H1 (cell line): ENCODE measurements at places on chromosomes 5 and 9. TPM values are rescaled to one million over a fixed set of nuclear protein-coding genes. Genes with fewer than 3 reads are reported as not detected.

DNA sequence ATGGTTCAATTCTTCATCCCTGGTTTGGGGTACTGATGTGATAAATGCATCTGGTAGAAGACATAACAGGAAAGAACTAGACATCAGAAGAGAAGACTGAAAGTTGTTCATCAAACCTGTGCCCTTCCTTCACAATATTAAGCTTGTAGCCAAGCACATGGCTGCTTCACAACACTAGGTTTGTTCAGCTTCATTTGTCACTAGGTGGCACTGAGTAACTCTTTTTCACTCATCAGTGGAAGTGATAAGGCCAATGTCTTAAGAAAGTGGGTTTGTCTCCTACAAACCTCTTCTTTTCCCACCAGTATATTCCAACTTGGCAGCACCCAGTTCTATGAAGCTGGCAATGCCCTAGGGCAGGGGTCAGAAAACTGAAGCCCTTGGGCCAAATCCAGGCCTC, 26.9 kb downstream of the ZNF484 start:
- H3K27ac ChIP-seq, result no peak overlapping the region
- peaks cover 24% of the 10 kb centered on the region for H3K36me3 ChIP-seq
- no peaks in the 10 kb centered on the region for H3K4me1 ChIP-seq
- DNase-seq, result no peak
- H3K27me3 ChIP-seq, result no peaks in the 10 kb centered on the region

Gene CDKN2B
- 0.31 and 0.88 TPM in 2 replicates for total RNA-seq

DNA sequence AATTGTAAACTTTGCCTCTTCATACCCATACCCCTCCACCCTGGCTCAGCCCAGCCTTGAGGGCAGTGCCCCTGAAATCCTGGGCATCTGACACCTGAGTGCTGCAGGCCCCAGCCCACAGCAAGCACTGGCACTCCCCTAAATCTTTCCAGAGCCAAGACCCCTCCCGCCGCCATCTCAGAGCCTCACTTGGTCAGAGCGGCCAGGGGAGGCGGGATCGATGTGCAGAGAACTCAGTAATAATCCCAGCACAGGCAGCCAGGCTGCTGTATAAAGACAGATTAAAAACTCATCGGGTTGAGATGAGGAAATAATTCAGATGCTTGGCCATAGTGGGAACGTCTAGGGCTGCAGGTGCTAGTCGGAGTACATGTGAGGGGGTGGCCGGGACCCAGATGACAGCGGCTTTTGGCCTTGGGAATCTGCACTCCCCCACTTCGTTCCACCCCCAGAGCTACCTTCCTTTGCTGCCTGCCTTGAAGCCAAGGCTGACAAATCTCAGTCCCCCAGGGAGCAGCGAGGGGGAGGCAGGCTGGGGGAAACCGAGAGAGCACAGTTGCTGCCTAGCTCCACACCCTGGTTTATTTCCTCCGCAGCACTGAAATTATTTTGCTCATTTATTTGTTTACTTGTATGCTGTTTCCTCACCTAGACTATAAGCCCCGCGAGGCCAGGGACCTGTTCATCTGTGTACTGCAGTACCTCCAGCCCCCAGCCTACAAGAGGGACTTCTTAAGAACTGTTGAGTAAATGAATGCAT, 19.5 kb upstream of the ARAP3 start:
- H3K36me3 ChIP-seq, result no peaks in the 10 kb centered on the region
- no peak overlapping the region for H3K27ac ChIP-seq
- peaks cover 33% of the 10 kb centered on the region for H3K27me3 ChIP-seq
- peaks cover 6% of the 10 kb centered on the region for H3K4me1 ChIP-seq
- DNase-seq, result no peak
- no peak overlapping the region for H3K4me3 ChIP-seq

Gene C5orf58
- 1.4 and 1.6 TPM in 2 replicates for total RNA-seq

Gene BNC2
- total RNA-seq, result 26.8 and 28.1 TPM in 2 replicates

GRCh38 chr9:99561961-99562565, 259.6 kb upstream of the NR4A3 start:
- H3K36me3 ChIP-seq, result no peaks in the 10 kb centered on the region
- no peaks in the 10 kb centered on the region for H3K27me3 ChIP-seq
- H3K4me3 ChIP-seq, result no peak overlapping the region
- H3K27ac ChIP-seq, result no peak overlapping the region
- DNase-seq, result no peak

Gene SLC6A7
- 0.07 TPM in 1 of 2 replicates, not detected in the other for total RNA-seq

- no peak overlapping the region for H3K4me3 ChIP-seq
- H3K4me1 ChIP-seq, result no peaks in the 10 kb centered on the region
- no peaks in the 10 kb centered on the region for H3K27me3 ChIP-seq
- no peaks in the 10 kb centered on the region for H3K36me3 ChIP-seq
- DNase-seq, result no peak
- no peak overlapping the region for H3K27ac ChIP-seq
These were observed 274.4 kb downstream of the HINT1 start for GRCh38 chr5:130890610-130891009.

Gene EPB41L4A
- total RNA-seq, result 4.6 and 6.1 TPM in 2 replicates

DNA sequence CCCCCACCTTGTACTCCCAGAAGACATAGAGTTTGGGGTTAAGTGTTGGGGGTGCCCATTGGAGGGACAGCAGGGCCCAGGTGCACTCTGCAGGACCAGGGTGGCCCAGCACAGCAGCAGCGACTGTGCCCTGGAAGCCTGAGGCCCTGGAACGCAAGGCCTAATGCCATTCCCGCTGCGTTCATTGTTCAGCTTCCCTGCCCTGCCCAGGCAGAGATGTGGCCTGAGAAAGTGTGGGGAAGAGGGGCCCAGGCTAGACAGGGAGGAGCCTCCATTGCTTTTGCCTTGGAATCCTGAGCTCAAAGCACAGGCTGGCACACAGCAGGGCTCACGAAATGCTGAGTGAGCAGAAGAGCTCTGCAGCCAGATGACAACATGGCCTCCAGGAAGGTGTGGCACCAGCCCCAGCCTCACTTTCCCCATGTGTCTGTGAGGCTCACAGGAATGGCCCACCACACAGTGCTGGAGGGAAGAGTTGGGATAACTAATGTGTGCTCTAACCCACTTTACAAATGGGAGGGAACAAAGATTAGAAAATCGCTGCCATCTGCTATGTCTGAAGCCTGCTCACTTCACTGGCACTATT, 19.4 kb downstream of the S1PR3 start:
- H3K27ac ChIP-seq, result no peak overlapping the region
- DNase-seq, result no peak
- H3K4me1 ChIP-seq, result peaks cover 4% of the 10 kb centered on the region; the same call in 1 of the 2 replicates
- no peaks in the 10 kb centered on the region for H3K27me3 ChIP-seq
- no peaks in the 10 kb centered on the region for H3K36me3 ChIP-seq
- H3K4me3 ChIP-seq, result no peak overlapping the region

- no peak for DNase-seq
- H3K4me3 ChIP-seq, result no peak overlapping the region
- peaks cover 4% of the 10 kb centered on the region; the same call in 1 of the 2 replicates for H3K4me1 ChIP-seq
These were observed 97.0 kb upstream of the FAM120A start for GRCh38 chr9:93354451-93354850.

DNA sequence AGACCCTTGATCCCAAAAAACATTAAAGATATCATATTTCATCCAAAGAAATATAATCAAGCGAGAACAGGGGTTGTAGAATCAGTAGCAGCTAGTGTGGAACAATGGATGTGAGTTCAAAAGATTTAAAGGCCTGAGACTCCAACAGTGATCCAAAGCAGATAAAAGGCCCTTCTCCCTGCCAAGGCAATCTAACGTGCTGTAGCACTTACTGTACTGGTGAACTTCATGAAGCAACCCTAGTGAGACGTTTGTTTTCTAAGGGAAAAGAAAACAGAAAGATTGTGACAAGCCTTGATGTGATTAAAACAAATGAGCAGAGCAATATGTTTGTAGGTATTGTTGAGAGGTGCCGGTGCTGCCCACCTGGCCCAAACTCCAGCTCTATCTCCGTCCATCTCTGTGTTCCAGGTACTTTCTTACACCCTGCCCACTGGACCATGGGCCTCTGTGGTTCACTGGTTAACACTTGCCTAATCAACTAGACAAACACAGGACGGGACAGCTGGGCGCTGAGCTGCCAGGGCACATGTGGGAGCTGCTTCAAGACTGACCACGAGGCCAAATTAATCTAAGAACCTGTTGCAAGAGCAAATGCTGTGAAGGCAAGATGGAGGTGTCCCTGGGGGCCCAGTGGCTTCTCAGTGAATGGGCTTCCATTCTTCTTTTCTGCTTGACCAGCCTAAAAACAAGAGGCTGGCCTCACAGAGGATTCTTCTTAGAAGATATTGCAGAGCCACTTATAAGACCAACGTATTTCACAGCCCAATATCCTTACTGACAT, 265.5 kb downstream of the CWC27 start:
- no peaks in the 10 kb centered on the region; the same call in 1 of the 2 replicates for H3K27me3 ChIP-seq
- H3K36me3 ChIP-seq, result no peaks in the 10 kb centered on the region
- no peak for DNase-seq
- peaks cover 2% of the 10 kb centered on the region for H3K4me1 ChIP-seq

Gene LVRN
- 0.09 TPM in 1 of 2 replicates, not detected in the other for total RNA-seq
